Astrocyte (in vitro differentiated cells and primary cell): ENCODE measurements at places on chromosomes 5 and 9. TPM values are rescaled to one million over a fixed set of nuclear protein-coding genes. Genes with fewer than 3 reads are reported as not detected.

SLC6A3 gene
- total RNA-seq = 0.07 TPM in 2 replicates

UNC5A gene
- total RNA-seq = 0.67 and 0.70 TPM in 2 replicates

OR1J2 gene
- not detected in 2 replicates for total RNA-seq

FOXD4L5 gene
- 0.11 TPM in 1 of 2 replicates, not detected in the other for total RNA-seq

LEAP2 gene
- total RNA-seq = 0.27 and 0.31 TPM in 2 replicates

ENG gene
- 1.2 and 1.5 TPM in 2 replicates for total RNA-seq

PCDHA12 gene
- 13.8 and 16.0 TPM in 2 replicates for total RNA-seq

UQCRQ gene
- total RNA-seq = 382 and 409 TPM in 2 replicates

PLGRKT gene
- 10.6 and 14.7 TPM in 2 replicates for total RNA-seq

SPINK1 gene
- total RNA-seq = not detected in 2 replicates

CCDC171 gene
- 1.2 and 2.0 TPM in 2 replicates for total RNA-seq

EDIL3 gene
- 226 and 284 TPM in 2 replicates for total RNA-seq

PARP8 gene
- total RNA-seq = 36.1 and 36.2 TPM in 2 replicates

SLC45A2 gene
- total RNA-seq = 0.82 and 0.98 TPM in 2 replicates

FPGS gene
- 44.6 and 49.4 TPM in 2 replicates for total RNA-seq

ADAMTS6 gene
- total RNA-seq = 27.7 and 37.1 TPM in 2 replicates

IL9 gene
- not detected in 2 replicates for total RNA-seq

CACNA1B gene
- total RNA-seq = 3.1 and 3.5 TPM in 2 replicates

HSD17B3 gene
- total RNA-seq = 0.26 TPM in 1 of 2 replicates, not detected in the other

SLC2A6 gene
- 21.1 and 24.3 TPM in 2 replicates for total RNA-seq

GAS1 gene
- 4.3 and 5.1 TPM in 2 replicates for total RNA-seq

PCDHB2 gene
- 44.3 and 50.7 TPM in 2 replicates for total RNA-seq

PRDM9 gene
- not detected in 2 replicates for total RNA-seq

SHC3 gene
- 3.1 and 4.6 TPM in 2 replicates for total RNA-seq

MOCS2 gene
- 42.7 and 44.2 TPM in 2 replicates for total RNA-seq

MYORG gene
- total RNA-seq = 6.9 and 7.3 TPM in 2 replicates

STK32A gene
- 0.25 and 0.34 TPM in 2 replicates for total RNA-seq

KCNMB1 gene
- total RNA-seq = 0.14 and 0.31 TPM in 2 replicates

PCDHB15 gene
- total RNA-seq = 1.3 and 1.6 TPM in 2 replicates

BTNL8 gene
- total RNA-seq = not detected in 2 replicates

ZNF462 gene
- total RNA-seq = 98.4 and 126 TPM in 2 replicates

SLCO4C1 gene
- total RNA-seq = 0.22 and 0.23 TPM in 2 replicates

F2RL1 gene
- total RNA-seq = 140 and 164 TPM in 2 replicates

LCN6 gene
- not detected in 2 replicates for total RNA-seq

CER1 gene
- total RNA-seq = 2.2 and 2.8 TPM in 2 replicates

PCDHA3 gene
- 0.84 and 1.1 TPM in 2 replicates for total RNA-seq

NUTM2F gene
- total RNA-seq = not detected in 2 replicates

FOXD4L6 gene
- 0.18 TPM in 1 of 2 replicates, not detected in the other for total RNA-seq

ISL1 gene
- 1.8 and 5.4 TPM in 2 replicates for total RNA-seq

COX7C gene
- total RNA-seq = 416 and 459 TPM in 2 replicates

FAXDC2 gene
- total RNA-seq = 3.6 and 3.7 TPM in 2 replicates

PHF24 gene
- 0.07 and 0.16 TPM in 2 replicates for total RNA-seq

PCDH12 gene
- 0.02 TPM in 1 of 2 replicates, not detected in the other for total RNA-seq

HMGXB3 gene
- total RNA-seq = 58.1 and 58.6 TPM in 2 replicates

DPYSL3 gene
- 197 and 198 TPM in 2 replicates for total RNA-seq

PCDHB11 gene
- 2.1 TPM in 2 replicates for total RNA-seq

CCNJL gene
- total RNA-seq = 12.5 and 15.7 TPM in 2 replicates

PRR16 gene
- total RNA-seq = 8.8 and 9.1 TPM in 2 replicates

EQTN gene
- total RNA-seq = not detected in 2 replicates

ANXA1 gene
- total RNA-seq = 447 and 637 TPM in 2 replicates
